ENCODE measurements at places on chromosomes 11 and 22. TPM values are rescaled to one million over a fixed set of nuclear protein-coding genes. Genes with fewer than 3 reads are reported as not detected.

TMPRSS13 gene
- total RNA-seq = not detected

LRRC10B gene
- total RNA-seq = not detected

GLB1L2 gene
- 0.93 TPM for total RNA-seq

LGALS12 gene
- not detected for total RNA-seq

SHANK2 gene
- total RNA-seq = not detected

BCR gene
- 141 TPM for total RNA-seq

MEI1 gene
- 4.3 TPM for total RNA-seq

ABCC8 gene
- not detected for total RNA-seq

SYCE3 gene
- total RNA-seq = not detected

ACTN3 gene
- total RNA-seq = not detected

BATF2 gene
- 2.0 TPM for total RNA-seq

HEPN1 gene
- not detected for total RNA-seq

SULT4A1 gene
- 0.53 TPM for total RNA-seq

NEFH gene
- total RNA-seq = 1.6 TPM

KDM4D gene
- 1.1 TPM for total RNA-seq

SCGB1D2 gene
- not detected for total RNA-seq

MRGPRX3 gene
- not detected for total RNA-seq

ESAM gene
- 154 TPM for total RNA-seq

SLC29A2 gene
- 0.27 TPM for total RNA-seq

OR51B2 gene
- not detected for total RNA-seq

MMP3 gene
- 0.13 TPM for total RNA-seq

CARNS1 gene
- total RNA-seq = 0.13 TPM

C11orf42 gene
- total RNA-seq = not detected

CRACR2B gene
- 4.1 TPM for total RNA-seq

CEND1 gene
- 0.53 TPM for total RNA-seq

KCNQ1OT1 gene
- total RNA-seq = 2.8 TPM

CDHR5 gene
- not detected for total RNA-seq

TRIM51 gene
- total RNA-seq = not detected

PANX3 gene
- not detected for total RNA-seq

C1QTNF5 gene
- 43.1 TPM for total RNA-seq

ZNRD2 gene
- 55.4 TPM for total RNA-seq

All from thoracic aorta endothelial cell (primary cell).